Activated T-helper 1 cell treated with anti-CD3 and anti-CD28 coated beads, Interleukin-2, amount 50 U/mL, for 16 hours (primary cell): ENCODE measurements at places on chromosomes 4 and X.

GRCh38 chr4:73090738-73091137 lies 21.2 kb upstream of the COX18 start:
- no peak for DNase-seq

- no peak for DNase-seq
Measured at GRCh38 chr4:124092541-124092984, 620.0 kb downstream of the ANKRD50 start.

- DNase-seq: no peak
Measured at GRCh38 chr4:141870152-141870551, 233.8 kb downstream of the IL15 start.

DNA sequence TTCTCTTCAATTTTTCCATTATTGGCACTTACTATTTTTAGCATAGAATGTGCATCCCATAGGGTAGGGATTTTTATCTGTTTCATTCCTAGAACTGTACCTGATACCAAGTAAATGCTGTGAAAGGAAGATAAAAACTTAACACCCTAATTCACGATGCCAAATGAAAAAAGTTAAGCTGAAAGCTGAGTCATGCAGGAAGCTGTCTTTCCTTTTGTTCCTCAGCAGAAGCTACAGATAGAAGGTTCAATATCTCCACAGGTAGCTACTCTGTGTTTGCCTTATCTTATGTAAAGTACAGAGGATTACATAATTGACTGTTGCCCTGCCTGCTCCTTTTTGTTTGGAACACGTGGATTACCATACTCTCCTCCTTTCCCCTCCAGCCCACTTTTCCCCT lies 77.0 kb downstream of the LRP2BP start:
- DNase-seq: no peak

DNA sequence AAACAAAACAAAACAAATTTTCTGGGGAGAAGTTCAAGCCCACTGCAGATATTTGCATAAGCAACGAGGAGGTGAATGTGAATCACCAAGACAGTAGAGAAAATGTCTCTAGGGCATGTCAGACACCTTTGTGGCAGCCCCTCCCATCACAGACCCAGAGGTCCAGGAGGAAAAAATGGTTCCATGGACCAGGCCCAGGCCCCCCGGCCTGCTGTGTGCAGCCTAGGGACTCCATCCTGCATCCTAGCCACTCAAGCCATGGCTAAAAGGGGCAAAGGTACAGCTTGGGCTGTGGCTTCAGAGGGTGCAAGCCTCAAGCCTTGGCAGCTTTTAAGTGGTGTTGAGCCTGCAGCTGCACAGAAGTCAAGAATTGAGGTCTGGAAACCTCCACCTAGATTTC lies 54.0 kb downstream of the LPAR4 start:
- no peak for DNase-seq

- no peak for DNase-seq
Measured at GRCh38 chr4:183846951-183847350, 58.2 kb upstream of the STOX2 start.

GRCh38 chrX:2539586-2539985 lies 38.8 kb upstream of the DHRSX start:
- no peak for DNase-seq

GRCh38 chr4:24816797-24817196 lies 21.4 kb downstream of the SOD3 start:
- DNase-seq: no peak

- DNase-seq: no peak
Measured at GRCh38 chr4:144627663-144628076, 18.3 kb upstream of the HHIP start.

- no peak for DNase-seq
Measured at GRCh38 chr4:159212675-159213293, 109.9 kb downstream of the RAPGEF2 start.

DNA sequence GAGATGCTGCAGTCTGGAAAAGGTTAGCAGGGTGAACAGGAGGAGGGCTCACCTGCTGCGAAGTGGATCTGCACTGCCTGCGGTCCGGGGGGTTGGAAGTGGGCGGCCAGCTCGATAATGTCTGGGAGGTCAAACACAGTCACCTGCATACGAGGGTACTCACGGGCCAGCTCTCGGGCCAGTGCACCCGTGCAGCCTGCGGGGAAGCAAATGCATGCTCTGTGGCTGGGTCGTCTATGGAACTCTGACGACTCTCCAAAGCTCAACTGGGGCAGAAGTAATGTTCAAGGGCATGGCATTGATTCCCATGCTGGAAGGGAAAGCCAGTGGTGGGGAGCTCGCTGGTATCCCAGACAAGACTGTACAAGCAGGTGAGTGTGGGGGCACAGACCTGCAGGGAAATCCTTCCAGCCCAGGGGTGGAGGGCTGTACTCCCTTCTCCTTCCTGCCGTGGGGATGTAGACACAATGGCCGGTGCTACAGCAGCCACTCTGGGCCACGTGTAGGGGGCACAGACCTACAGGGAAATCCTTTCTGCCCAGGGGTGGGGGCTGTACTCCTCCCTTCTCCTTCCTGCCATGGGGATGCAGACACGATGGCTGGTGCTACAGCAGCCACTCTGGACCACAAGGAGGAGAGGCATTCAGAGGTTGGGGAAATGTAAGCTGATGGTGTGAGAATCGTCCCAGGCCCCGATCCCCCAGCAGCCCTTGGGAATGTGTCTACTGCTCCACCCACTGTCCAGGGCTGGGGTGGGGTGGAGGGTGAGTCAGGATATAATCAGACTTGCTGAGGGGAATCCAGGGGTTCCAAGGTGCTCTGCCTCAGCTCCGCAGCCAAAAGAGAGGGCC lies 26.2 kb upstream of the SLC25A6 start:
- no peak for DNase-seq

DNA sequence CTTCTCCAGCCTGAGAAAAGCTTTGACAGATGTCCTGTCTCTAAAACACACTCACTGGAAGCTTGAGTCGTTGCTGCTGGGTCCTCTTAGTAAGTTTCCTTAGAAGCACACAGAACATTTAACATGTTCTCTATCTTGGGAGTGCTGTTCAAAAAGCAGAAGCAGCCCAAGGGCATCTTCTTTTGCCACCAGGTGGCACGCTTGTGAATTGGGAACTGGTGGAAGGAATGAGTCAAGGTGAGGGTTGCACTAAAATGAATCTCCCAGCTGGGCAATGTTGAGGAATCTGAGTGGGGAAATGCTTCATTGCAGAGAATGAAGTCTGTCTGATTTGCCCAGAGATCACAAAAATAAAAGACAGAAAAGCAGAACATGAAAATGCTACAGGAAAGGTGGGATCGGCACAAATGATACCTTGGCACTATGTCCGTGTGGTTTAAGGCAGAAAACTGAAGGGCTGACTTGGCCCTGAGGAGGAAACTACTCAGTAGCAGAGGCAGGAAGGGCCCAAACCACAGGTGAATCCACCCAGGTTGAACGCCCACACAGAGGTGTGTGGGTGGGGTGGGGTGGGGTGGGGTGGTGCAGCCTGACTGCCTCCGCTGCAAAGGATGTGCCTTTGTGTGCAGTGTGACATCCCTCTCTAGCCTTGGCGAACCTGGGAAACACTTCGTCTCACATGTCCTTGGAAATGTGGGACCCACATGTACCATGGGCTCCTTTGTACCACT lies 26.0 kb downstream of the KIT start:
- no peak for DNase-seq

- DNase-seq: no peak
Measured at GRCh38 chrX:8636497-8636896, 95.4 kb downstream of the ANOS1 start.

DNA sequence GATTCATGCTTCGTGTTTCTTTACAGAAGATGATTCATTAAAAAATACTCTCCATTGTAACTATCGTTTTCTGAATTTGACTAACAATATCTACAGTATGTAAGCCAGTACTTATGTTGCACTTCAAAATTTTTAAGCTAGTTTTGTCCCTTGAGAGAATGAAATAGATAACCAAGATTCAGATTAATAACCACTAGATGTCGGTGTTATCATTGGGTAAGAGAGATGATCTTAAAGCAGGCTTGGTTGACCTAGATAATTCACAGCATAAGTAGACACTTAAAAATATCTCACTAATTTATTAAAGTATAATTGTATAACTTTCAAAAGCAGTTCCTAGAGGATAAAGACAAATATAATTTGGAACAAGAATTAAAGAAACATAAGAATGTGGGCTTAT lies 430.9 kb downstream of the C4orf33 start:
- no peak for DNase-seq

DNA sequence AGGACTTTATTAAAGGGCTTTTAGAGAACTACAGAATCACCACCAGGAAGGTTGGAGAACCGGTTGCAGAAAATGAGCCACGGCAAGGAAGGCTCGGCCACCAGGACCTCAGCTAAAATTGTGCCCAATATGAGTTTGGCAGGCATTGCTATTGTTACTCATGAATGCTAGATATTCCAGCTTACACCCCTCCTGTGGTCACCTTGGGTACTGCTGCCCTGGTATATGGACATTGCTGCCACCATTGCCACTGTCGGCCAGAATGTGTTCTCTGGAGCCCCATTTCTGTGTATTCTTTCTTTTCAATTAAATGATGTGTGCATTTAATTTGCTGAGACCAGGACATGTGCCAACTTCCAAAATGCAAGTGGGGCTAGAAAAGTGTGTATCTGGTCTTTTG lies 626.7 kb upstream of the BOD1L1 start:
- DNase-seq: no peak

- DNase-seq: no peak
Measured at GRCh38 chr4:170374770-170375169, 285.0 kb upstream of the AADAT start.

- no peak for DNase-seq
Measured at GRCh38 chrX:10636337-10636736, 16.0 kb upstream of the MID1 start.

DNA sequence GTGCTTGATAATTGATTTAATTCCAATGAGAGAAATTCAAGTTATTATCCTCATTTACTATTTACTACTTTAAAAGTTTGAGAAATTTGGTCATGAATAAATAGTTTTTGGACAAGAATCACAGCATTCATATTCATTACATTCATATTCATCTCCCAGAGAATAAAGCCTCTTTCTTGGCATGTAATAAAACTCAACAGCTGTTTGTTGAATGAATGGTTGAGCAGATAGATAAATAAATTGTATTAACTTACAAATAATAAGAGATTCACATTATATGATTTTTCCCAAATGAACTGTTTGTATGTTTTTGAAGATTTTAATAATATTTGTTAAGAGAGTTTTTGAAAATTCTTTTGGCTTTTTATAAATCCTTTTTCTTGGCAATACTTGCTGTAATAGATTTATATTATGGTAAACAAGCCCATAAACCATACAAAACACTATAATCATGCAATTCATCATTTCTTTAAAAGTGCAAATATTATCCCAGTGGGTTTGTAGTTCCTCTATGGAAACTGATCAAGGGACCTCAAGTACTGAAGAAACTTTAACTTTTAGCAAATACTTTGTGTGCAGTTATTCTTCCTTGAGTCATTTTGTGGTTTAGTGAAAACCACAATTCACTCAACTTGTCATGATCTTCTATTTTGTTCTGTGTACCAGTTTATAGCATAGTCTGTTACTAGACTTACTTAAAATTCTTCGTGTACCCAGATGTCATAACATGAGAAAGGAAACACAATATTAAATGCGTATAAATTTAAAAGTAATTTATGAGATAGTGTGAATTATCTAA lies 371.8 kb downstream of the ADGRL3 start:
- DNase-seq: no peak

DNA sequence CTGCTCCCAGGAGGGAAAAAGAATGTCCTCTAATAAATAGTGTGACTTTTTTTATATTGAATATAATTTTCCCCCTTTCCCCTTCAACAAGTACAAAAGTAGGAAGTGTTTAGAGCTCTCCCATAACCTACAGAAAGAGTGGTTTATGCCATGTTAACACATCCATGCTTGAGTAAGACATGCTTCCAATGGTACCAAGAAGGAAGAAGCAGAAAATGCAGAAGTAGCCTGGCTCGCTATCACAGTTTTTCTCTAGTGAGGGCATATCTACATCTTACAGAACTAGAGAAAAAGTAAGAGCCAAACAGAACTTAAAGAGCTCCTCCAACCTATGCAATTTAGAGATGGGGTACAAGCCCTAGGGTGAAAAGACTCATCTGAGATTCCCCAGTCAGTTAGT lies 82.5 kb downstream of the ARHGEF9 start:
- no peak for DNase-seq

- DNase-seq: no peak
Measured at GRCh38 chr4:68346461-68346860, 3.4 kb downstream of the YTHDC1 start.

DNA sequence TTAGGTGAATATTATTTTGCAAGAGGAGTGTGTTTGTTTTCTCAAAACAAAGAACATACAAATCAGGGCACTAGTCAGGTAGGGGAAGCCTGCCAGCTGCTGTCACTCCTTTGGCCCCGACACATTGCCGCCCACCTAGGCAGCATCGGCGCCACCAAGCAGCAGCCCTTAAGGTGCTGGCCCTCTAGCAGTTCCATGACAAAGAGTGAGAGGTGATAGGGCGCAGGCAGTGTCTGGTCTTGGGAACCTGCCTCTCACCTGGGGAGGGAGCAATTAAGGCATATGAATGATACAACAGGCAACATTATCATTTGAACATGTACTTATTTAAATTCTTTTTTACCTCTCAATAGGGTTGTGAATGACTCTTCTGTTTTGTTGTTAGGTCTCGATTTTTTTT lies 135.1 kb downstream of the PLS3 start:
- no peak for DNase-seq

DNA sequence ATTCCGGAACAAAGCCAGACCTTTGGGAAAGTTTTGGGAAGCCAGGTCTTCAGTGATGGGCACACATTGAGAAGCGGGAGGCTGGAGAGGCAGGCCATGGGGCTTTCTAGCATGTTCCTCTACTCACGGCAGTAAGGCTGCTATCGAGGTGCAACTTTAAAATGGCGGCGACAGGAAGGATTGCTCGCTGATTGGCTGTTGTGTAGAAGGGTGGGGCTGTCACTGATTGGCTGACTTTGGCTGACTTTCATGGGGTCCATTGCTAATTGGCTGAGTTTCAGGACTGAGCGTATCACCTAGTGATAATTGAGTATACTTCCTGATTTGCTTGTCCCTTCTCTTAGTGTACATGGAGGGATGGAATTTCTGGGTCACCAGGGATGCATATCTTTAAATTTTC lies 19.7 kb upstream of the GLOD5 start:
- DNase-seq: no peak

- no peak for DNase-seq
Measured at GRCh38 chr4:11843340-11843739, 414.6 kb upstream of the HS3ST1 start.

DNA sequence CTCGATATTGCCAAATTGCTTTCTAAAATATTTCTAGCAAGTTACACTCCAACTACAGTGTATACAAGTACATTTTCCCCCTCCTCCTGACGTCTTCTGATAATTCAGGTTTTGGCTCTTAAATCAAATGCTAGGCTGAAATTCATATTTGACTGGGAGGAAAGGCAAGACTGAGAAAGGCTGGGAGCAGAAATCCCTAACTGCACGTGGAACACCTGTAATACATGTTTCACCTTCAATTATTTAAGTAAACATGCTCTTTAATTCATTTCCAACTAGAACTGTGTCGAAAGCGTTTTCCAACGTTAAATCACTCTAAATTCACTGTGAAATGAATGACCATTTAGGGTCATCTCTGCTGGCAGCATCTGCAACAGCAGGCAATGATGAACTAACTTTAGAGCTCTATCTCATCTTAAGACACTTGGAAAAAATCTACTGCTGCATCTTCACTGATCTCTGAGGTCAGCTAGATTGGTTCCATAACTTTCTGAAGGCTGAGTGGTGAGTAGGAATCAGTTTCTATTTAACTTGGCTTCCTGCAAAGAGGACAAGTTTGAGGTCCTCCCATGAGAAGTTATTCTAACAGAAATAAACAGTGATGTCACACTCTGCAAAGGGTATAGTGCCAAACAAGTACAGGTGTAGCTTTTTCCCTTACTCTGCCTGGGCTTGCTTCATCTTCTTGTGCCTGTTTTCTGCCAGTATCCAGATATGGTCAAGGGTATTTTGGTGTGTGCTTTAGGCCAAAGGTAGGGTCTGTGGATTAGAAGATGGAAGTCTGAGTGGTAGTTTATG lies 144.3 kb upstream of the PAK3 start:
- no peak for DNase-seq
